ENCODE measurements at places on chromosomes 4 and X.
A peak's percentile ranks its signal among the peaks of the same experiment; 100 is the strongest.

- DNase-seq = no peak
- H3K36me3 ChIP-seq = peaks cover 5% of the 10 kb centered on the region
- H3K27me3 ChIP-seq = no peaks in the 10 kb centered on the region
- peaks cover 37% of the 10 kb centered on the region for H3K4me1 ChIP-seq
- H3K4me3 ChIP-seq = no peak overlapping the region
- no peak overlapping the region for H3K27ac ChIP-seq
Observed at GRCh38 chr4:151166636-151167035, 67.2 kb downstream of the RPS3A start.

DNA sequence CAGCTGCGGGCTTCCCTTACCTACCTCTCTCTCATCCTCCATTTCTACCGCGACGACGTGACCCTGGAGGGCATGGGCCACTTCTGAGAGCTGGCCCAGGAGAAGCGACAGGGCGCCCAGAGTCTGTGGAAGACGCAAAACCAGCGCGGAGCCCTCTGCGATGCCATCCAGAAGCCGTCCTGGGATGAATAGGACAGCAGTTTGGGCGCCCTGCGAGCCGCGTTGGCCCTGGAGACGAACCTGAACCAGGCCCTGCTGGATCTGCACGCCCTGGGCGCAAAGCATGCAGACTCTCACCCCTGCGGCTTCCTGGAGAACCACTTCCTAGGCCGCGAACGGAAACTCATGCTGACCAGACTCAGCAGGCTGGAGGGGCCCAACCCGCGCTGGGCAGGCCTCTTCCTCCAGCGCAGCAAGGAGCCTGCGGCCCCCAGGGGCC lies 52.7 kb upstream of the TMPRSS11F start:
- no peak overlapping the region for H3K4me3 ChIP-seq
- H3K27ac ChIP-seq = no peak overlapping the region
- H3K27me3 ChIP-seq = no peaks in the 10 kb centered on the region
- no peaks in the 10 kb centered on the region for H3K4me1 ChIP-seq

- no peaks in the 10 kb centered on the region for H3K27me3 ChIP-seq
- no peak overlapping the region for H3K27ac ChIP-seq
- DNase-seq = no peak
- no peaks in the 10 kb centered on the region for H3K4me1 ChIP-seq
- H3K4me3 ChIP-seq = no peak overlapping the region
- H3K36me3 ChIP-seq = no peaks in the 10 kb centered on the region
Observed at GRCh38 chr4:146470604-146471003, 51.1 kb downstream of the SLC10A7 start.

- DNase-seq = no peak
- H3K4me3 ChIP-seq = no peak overlapping the region
- no peak overlapping the region for H3K27ac ChIP-seq
- no peaks in the 10 kb centered on the region for H3K36me3 ChIP-seq
Observed at GRCh38 chrX:130716781-130717413, 186.1 kb downstream of the ENOX2 start.

DNA sequence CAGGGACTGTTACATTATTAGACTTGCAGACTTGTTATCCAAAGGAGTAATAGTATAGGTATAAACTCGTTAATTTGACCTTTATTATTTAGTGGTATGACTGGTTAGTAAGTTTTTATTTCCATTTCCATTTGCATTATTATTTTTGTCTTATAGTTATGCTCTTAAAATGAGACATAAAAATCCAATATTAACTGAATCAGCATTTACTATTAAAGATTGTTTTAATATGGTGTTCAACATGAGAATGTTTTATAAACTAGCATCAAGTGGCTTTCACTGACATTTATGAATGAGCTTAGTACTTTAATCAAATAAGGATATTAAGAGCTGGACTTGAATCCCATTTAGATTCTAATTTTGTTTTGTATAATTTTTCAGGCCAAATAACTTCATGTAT lies 228.1 kb upstream of the HAND2 start:
- H3K27me3 ChIP-seq = no peaks in the 10 kb centered on the region
- no peak overlapping the region for H3K27ac ChIP-seq
- H3K4me3 ChIP-seq = no peak overlapping the region
- H3K36me3 ChIP-seq = no peaks in the 10 kb centered on the region
- no peaks in the 10 kb centered on the region for H3K4me1 ChIP-seq

GRCh38 chr4:142226014-142226413 lies 589.6 kb downstream of the IL15 start:
- no peak overlapping the region for H3K4me3 ChIP-seq
- H3K36me3 ChIP-seq = no peaks in the 10 kb centered on the region
- H3K4me1 ChIP-seq = no peaks in the 10 kb centered on the region

GRCh38 chr4:142909908-142910307 lies 63.8 kb upstream of the INPP4B start:
- H3K36me3 ChIP-seq = no peaks in the 10 kb centered on the region
- peak overlapping the region; percentile 41 for H3K27ac ChIP-seq
- no peaks in the 10 kb centered on the region for H3K4me1 ChIP-seq
- DNase-seq = no peak

- no peak overlapping the region for H3K4me3 ChIP-seq
- no peaks in the 10 kb centered on the region for H3K4me1 ChIP-seq
- no peak overlapping the region for H3K27ac ChIP-seq
- no peaks in the 10 kb centered on the region for H3K36me3 ChIP-seq
Observed at GRCh38 chr4:122010610-122011009, 58.8 kb upstream of the TRPC3 start.

GRCh38 chrX:1443496-1444075 lies 9.1 kb downstream of the ASMTL start:
- no peak overlapping the region for H3K27ac ChIP-seq
- no peaks in the 10 kb centered on the region for H3K27me3 ChIP-seq
- DNase-seq = peak; percentile 46
- no peak overlapping the region for H3K4me3 ChIP-seq
- peaks cover 7% of the 10 kb centered on the region for H3K36me3 ChIP-seq

GRCh38 chr4:107930821-107931774 lies at the start of gene CYP2U1:
Gene CYP2U1 (plus strand): TSS chr4:107931549. CDS start chr4:107931644, 95 bp downstream.
- peak within 1 kb of the TSS; percentile 77 for H3K4me3 ChIP-seq
- no peaks in the 10 kb centered on the region for H3K36me3 ChIP-seq
- H3K27me3 ChIP-seq = no peaks in the 10 kb centered on the region
- DNase-seq = peak; percentile 95
- peak within 1 kb of the TSS; percentile 87 for H3K27ac ChIP-seq

- no peak for DNase-seq
- no peaks in the 10 kb centered on the region for H3K4me1 ChIP-seq
- H3K4me3 ChIP-seq = no peak overlapping the region
Observed at GRCh38 chr4:74287164-74287563, 21.1 kb upstream of the EPGN start.

- H3K4me1 ChIP-seq = no peaks in the 10 kb centered on the region
- no peaks in the 10 kb centered on the region for H3K36me3 ChIP-seq
- H3K27ac ChIP-seq = no peak overlapping the region
- no peak overlapping the region for H3K4me3 ChIP-seq
- H3K27me3 ChIP-seq = no peaks in the 10 kb centered on the region
- no peak for DNase-seq
Observed at GRCh38 chr4:129929052-129929451, 833.1 kb downstream of the C4orf33 start.

DNA sequence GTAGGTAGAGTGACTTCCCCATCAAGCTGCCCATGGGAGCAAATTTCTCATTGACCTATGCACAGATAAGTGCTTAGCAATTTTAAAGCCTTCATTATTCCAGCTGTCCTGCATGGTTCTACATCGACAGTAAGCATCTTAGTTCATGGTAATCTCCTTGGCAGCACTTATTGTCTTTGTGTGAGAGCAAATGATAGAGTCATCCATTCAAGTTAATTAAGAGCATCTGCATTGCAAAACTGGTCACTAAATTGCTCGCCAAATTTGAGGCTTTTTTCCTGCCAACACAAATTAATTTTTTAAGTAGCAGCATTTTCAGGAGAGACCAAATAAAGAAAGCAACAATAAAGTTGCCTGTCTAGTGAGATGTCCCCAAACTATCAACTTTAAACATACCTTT lies 76.7 kb downstream of the SH3BGRL start:
- H3K36me3 ChIP-seq = peaks cover 4% of the 10 kb centered on the region
- H3K4me3 ChIP-seq = no peak overlapping the region
- H3K4me1 ChIP-seq = no peaks in the 10 kb centered on the region
- no peak overlapping the region for H3K27ac ChIP-seq

DNA sequence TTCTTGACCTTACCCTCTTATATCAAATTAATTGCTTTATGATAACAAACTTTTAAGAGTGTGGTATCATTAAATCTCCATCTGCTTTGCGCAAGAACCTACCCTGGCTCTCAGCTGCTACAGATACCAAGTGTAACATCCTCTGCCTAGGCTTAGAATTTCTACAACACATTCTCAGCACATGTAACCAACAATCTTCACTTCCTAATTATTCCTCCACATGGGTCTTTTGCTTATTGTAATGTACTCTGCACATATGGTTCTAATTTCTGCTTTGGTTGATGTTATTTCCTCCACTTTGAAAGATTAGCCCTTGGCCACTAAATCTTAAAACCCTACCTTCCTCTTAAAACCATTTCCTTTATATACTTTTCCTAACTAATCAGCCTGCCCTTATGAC lies 242.4 kb downstream of the ARHGAP24 start:
- no peaks in the 10 kb centered on the region for H3K36me3 ChIP-seq
- H3K4me3 ChIP-seq = no peak overlapping the region
- H3K4me1 ChIP-seq = no peaks in the 10 kb centered on the region
- no peak for DNase-seq
- no peak overlapping the region for H3K27ac ChIP-seq
- no peaks in the 10 kb centered on the region for H3K27me3 ChIP-seq

- no peaks in the 10 kb centered on the region for H3K4me1 ChIP-seq
- peak overlapping the region; percentile 77 for H3K4me3 ChIP-seq
- H3K27ac ChIP-seq = no peak overlapping the region
- H3K27me3 ChIP-seq = no peaks in the 10 kb centered on the region
Observed at GRCh38 chr4:48905363-48906015, 1.1 kb downstream of the OCIAD2 start.

Data from sigmoid colon (tissue), 7 donors.